T-helper 2 cell (primary cell): ENCODE measurements at places on chromosomes 5 and 9.

GRCh38 chr9:126389992-126390391, 63.4 kb downstream of the MVB12B start:
- no peak for DNase-seq

DNA sequence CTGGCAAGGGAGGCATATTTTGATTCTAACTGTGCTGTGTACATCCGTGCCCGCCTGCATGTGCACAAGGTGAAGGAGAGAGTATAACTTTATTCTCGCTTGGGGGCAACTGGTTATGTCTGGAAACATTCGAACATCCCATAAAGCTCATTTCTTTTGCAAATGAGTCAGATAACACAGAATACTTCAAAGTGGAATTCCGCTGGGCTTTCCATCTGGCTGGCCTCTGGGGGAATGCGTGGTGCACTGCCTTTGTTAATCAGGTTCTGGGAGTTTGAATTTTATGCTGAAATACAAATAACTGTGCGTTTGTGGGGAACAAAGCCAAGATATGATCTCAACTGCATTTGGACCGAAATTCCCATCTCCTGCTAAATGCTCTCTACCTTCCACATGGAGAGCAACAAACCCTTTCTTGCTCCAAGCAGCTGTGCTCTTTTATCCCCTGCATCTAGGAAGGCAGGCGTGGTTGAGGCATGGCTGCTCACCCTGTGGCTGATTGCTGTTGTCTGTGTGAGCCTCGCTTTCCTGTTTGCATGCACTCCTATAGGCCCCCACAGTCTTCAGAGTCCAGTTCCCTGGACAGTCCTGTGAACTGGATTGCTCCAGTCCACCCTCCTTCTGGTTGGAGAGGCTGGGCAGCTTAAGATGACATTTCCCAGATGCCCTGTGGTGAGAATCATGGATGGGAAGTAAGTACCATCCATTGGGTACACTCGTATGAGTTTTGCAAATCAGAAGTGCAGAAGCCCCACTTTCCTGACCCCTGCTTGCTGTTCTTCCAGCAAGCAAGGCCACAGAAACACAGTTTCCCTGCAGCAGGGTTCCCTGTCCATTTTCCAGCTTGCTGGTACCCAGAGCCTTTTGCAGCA, 82.9 kb upstream of the ALDH1B1 start:
- DNase-seq: no peak

- no peak for DNase-seq
Observed at GRCh38 chr9:104456831-104457230, 47.2 kb upstream of the OR13F1 start.

GRCh38 chr9:14797435-14797834, 74.9 kb upstream of the CER1 start:
- no peak for DNase-seq

- DNase-seq: no peak
Observed at GRCh38 chr9:137032858-137033257, 970 bp upstream of the FUT7 start.

DNA sequence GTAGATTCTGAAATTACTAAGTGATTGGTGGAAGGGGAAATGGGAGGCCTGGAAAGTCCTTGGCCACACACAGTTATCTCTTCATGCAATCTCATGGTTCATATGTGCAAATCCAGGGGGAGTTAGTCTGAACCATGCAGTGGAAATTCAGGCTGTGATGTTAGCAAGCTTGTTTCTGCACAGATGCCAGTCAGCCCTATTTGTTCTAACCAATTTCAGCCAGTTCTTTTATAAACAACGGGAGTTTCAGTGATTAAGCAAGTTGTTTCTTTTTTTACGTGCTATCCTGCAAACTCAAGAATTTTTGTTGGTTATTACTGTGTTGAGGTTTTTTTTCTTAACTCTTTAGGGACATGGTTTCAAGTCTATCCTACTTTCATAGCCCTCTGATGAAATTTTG, 298.0 kb downstream of the FER start:
- no peak for DNase-seq
